Stimulated activated CD4-positive, alpha-beta T cell treated with anti-CD3 and anti-CD28 coated beads, Interleukin-12 subunit alpha, Interleukin-12 subunit beta, amount 100 ng/mL, for 24 hours (primary cell): ENCODE measurements at places on chromosomes 6 and 20.

DNA sequence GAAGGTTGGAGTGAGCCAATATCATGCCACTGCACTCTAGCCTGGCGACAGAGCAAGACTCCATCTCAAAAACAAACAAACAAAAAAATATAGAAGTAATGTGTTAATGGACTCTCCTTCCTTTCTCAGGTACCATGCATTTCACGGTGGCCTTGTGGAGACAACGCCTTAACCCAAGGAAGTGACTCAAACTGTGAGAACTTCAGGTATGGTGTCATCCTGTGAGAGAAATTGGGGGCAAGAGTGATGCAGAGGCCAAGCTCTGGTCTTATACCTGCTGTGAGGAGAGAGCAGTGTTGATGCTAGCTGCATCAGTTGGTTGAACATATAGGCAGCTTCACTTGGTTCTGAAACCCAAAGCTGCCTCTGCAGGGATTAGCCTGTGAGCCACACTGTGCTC is 6.2 kb downstream of the ITCH start:
- DNase-seq: no peak

DNA sequence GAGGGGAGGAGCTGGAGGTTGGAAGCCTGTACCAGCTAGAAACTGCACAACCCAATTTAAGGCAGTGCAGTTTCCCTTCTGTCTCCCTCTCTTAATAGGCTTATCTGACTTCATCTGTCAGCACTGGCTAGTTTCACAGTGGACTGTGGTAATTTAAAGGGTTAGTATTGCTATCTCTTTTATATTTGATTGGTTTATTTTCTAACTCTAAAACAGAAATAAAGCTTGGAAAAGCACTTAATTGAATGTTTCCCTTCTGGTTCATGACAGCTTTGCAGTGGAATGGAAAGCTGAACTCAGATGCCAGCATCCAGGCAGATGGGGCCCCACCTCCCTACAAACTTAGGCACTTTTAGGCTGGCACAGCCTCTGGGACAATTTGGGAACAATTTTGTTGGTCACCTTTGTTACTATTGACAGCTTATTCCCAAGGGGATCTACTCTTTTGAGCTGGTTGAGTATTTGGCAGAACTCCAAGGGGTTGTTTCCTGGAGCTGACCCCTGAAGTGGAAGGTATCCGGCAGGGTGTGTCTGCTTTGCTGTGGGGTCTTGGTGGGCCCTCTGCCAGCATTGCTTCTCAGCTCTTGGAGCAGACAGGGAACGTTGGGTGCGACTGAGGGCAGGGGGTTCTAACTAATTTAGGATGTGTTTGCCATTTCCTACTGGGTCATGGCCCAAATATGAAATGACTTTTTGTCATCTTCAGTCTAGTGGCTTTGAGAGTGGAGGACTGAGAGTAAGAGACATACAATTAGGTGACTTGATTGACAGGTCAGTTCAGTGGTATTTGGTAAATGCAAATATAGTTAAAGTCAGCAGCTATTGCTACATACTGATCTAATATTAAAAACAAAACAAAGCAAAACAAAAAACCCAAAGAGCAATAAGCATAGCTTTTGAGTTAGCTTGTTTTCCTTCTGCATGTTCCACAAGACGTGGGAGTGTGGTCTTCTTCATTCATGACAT is 9.3 kb downstream of the SH3BGRL2 start:
- no peak for DNase-seq

DNA sequence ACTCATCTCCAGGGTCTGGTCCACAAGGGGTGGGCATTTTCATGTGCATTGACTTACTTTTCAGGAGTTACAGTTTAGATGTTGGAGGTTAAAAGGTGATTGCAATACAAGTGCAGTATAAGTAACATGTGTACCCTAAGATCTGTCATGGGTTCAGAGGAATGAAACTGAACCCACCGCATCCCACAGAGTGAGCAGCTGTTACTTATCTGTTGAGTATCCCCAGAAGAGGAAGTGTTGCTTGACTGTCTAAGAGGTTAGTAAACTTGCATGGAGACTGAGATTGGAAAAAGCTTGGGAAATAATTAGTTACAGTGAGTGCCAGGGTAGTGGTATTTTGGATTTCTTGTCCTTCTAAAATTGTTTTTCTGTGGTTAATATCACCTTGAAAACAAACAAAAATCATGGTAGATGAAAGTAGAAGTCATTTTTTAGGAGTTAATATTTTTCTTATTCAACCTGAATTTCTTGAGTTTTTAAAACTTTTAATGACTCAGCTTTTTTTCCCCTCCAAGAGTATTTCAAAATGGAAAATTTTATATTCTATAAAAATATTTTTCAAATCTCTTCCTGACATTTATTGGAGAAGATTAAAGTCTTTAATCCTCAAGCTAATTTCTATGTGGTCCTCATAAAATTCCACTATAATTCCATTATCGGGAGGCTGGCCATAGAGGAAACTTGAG is 306.1 kb downstream of the ZNF217 start:
- no peak for DNase-seq

DNA sequence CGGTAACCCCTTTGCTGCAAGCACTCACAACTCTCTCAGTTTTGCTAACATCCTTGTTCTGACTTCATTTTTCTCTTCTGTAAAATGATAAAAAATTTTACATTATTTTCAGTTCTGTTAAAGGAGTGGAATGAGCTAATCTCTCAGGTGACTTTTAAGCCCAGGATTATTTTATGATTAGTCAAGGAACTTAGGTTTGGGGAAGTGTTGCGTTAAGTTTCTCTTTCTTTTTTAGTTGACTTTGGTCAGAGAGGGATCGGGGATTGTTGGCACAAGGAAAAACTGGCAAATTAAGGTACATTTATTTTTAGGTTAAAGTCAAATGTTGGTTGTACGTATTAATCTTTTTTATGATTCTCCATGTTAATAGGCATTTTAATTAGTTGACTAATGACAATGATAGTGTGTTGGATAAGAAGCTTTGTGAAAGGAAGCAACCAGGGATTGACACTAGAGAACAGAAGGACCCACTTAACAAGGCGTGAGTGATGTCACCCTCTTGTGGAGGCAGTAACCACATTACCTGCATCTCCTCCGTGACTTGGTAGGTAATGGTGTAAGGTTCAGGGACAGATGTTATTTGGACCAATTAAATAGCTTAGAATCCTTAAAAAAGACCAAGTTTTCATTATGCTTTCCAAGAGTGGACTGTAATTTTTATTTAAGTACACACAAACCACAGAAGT is 31.6 kb downstream of the CD83 start:
- DNase-seq: no peak

DNA sequence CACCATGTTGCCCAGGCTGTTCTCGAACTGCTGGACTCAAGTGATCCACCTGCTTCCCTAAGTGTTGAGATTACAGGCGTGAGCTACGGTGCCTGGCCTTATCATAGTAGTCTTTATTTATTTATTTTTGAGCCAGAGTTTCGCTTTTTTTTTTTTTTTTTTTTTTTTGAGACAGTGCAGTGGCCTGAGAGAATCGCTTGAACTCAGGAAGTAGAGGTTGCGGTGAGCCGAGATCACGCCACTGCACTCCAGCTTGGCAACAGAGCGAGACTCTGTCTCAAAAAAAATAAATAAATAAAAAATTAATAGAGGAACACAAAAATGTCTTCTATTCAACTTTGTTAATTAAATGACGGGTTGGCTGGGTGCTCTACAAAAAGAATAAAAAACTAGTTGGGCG is 12.9 kb downstream of the MAPRE1 start:
- no peak for DNase-seq

GRCh38 chr6:129382916-129383315 is 327.1 kb downstream of the ARHGAP18 start:
- DNase-seq: no peak

GRCh38 chr6:100901582-100901981 is 20.5 kb upstream of the ASCC3 start:
- no peak for DNase-seq

GRCh38 chr6:137879885-137880745 is 13.1 kb downstream of the TNFAIP3 start:
- DNase-seq: no peak

DNA sequence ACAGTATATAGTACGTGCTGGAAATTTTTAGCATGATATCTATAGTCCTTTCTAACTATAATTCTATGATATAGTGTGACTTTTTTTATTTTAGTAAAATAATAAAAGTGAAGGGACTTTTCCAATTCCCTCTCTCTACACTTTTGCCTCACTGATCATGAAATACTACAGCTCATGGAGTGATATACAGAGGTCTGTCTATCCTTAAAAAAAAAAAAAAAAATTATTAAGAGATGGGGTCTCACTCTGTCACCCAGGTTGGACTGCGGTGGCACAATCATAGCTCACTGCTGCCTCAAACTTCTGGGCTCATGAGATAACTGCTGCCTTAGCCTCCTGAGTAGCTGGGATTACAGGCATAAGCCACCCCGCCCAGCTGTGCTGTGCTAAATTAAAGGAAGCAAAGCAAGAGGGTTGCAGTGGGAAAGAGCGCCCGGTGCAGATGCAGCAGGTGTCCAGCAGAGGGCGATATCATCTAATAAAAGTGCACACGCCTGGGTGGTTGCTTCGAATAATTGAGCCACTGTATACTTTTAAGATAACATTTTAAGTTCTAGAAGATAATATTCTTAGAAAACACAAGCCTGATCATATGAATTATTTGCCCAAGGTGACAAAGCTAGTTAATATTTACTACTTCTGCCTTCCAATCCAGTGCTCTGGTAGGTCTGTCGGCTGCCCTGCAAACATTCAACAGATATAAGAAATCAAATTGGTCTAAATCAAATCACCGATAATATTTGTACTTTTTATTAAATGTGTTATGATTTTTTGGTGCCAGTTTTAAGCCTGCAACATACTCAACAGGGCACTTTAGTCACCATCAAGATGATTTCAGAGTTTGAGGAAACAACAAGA is 94.9 kb upstream of the NT5E start:
- DNase-seq: peak; percentile 50

DNA sequence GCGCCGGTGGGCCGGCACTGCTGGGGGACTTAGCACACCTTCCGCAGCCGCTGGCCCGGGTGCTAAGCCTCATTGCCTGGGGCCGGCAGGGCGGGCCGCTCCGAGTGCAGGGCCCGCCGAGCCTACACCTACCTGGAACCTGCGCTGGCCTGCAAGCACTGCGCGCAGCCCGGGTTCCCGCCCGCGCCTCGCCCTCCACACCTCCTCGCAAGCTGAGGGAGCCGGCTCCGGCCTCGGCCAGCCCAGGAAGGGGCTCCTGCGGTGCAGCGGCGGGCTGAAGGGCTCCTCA is 10.7 kb upstream of the MPC1 start:
- no peak for DNase-seq

GRCh38 chr6:65149841-65150240 is 557.2 kb downstream of the EYS start:
- DNase-seq: no peak

- DNase-seq: no peak
Observed at GRCh38 chr6:1436334-1437306, 47.2 kb downstream of the FOXF2 start.

GRCh38 chr6:43336382-43336781 is 27.8 kb upstream of the CRIP3 start:
- no peak for DNase-seq

- no peak for DNase-seq
Observed at GRCh38 chr6:2819978-2820377, 21.7 kb downstream of the SERPINB1 start.

GRCh38 chr20:63268671-63269439 is 3.8 kb upstream of the ARFGAP1 start:
- no peak for DNase-seq

DNA sequence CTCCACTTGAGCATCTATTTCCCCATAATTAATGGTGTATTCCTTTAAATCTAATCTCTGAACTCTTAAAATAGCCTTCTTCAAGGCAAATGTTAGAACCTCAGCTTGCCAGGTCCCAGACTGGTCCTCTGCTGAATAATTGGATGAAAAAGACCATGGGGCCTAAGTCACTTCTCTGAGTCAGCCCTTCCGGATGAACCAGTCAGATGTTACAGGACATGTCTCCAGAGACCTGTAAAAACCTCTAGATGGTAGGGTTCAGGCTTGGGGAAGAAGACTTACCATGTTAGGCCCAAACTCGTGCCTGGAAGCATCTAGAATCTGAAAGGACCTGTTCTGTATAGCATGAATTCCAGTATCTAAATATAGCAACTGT is 97.3 kb downstream of the CDKAL1 start:
- DNase-seq: no peak

DNA sequence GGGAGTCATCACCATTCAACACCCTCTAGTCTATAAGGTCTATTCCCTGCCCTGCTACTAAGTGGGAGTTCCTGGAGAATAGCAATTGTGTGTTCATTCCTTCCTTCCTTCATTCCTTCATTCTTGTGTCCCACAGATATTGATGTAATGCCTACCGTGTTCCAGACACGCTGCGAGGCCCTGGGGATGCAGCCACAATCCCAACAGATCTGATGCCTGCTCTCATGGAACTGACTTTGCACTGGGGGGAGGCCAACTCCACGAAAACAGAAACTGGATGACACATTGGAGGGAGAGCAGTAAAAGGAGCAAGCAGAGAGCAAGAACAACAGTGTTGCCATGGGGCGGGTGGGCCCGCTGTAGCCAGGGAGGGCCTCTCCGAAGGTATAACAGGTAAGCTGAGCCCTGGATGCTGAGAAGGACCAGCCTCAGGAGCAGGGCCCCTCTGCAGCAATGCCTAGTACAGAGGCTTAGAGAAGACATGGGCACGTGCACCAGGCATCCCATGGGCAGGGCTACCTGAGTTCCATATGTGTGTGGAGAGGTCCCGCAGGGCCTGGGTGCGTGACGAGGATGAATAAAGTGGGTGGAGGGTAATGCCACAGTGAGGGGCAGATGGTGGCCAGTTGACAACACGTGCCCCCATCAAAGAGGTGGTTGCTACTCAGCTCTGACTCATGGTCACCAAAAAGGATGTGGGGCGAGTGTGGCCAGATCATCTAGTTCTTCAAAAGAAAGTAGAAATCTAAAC is 173.9 kb downstream of the NFATC2 start:
- DNase-seq: no peak

GRCh38 chr20:1882026-1882425 is 13.2 kb upstream of the SIRPA start:
- no peak for DNase-seq

DNA sequence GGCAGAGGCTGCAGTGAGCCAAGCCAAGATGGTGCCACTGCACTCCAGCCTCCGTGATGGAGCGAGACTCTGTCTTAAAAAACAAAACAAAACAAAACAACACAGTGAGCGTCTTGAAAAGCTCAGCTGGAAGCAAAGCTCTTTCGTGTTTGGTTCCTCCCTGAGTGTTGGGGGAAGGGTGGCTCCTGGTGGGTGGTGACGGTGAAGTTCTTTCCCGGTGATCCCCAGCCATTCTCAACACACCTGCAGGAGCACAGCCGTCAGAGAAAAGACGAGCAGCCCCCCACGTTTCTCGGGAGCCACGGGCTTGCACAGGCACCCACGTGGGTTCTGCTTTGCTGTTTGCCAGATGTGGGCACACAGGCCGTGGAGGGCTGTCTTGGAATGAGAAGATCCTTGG is 3.2 kb downstream of the BHLHE23 start:
- DNase-seq: no peak

GRCh38 chr20:49894073-49894470 is 21.3 kb downstream of the SPATA2 start:
- peak; percentile 18 for DNase-seq

DNA sequence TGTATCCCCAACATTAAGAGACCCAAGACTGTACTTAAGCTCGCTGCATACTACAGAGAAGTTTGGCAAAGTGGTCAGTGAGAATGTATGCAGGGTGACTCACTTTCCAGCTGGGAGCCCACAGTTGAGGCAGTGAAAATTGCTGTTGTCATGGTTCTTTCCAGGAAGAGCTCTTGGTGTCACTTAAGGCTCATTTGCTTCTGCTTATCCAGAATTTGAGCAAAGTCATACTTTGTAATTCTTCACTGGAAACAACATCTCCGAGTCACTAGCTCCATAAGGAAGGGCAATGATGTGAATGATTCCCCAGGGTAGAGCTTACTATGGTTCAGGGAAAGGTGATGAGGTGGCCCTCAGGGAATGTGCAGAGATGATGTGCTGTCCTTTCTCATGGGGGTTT is 65.4 kb upstream of the FBXL4 start:
- no peak for DNase-seq
